Bronchial epithelial cell (primary cell): ENCODE measurements at places on chromosomes 6 and 20. TPM values are rescaled to one million over a fixed set of nuclear protein-coding genes. Genes with fewer than 3 reads are reported as not detected.
A peak's percentile ranks its signal among the peaks of the same experiment; 100 is the strongest.

DNA sequence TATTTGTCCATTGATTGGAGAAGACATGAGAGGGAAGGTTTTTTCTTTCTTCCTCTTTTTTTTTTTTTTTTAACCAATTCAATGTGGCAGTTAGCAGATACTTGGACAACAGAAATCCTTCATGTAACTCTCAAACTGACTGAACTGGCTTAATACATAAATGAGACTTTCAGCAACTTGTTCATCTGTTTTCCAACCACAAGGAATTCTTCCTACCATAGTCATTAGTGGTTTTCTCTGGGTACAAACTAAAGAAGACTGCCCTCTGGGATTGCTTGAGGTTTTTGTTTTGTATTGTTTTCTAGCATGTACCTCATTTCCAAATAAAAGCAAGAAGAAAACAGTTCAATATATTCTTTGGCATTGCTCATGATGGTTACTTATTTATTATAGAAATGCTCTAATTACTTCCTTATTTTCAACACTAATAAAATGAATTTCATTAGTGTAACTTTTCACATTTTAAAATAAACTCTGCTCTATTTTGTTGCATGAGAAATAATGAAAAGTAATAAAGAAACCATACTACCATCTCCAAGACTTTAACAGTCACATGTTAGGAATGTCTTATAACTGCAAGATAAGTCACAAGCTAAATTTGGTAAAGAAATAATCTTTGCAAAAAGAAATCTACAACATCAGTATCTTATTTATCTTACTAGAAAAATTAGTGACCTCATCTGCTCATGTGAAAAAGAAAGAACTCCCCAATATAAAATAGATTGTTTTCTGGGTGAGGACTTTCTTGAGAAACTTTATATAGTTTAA, 52.0 kb downstream of the ME1 start:
- peak; percentile 26 for DNase-seq

GRCh38 chr6:17103715-17104114, 1.9 kb downstream of the STMND1 start:
- no peak for DNase-seq

DNA sequence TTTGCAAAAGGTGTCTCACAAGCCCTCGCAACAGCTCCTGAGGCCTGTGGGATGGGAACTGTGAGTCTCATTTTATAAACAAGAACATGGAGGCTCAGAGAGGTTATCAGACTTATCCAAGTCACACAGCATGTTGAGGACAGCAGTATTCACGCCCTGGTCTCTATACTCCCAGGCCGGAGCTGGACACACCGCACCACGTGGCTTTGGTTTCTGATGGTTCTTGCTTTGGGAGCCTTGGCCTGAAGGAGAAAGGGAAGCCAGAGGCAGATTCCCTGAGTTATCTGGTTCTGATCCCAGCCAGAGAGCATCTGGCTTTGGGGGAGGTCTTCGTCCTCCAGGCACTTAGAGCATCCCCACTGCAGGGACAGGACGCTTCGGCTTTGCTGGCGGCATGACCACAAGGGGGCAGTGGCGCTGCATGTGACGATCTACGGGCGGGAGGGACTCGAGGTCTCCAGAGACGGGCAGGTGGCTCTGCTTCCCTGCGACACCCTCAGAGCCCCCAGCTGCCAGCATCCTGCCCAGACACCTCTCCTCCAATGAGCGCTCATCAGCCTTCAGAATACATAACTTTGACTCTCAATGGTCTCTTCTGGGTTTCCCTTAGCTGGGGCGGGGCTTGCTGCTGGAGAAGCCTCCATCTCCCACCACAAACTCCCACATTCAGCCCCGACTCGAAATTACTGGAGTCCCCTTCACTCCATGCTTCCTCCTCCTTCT, 51.4 kb upstream of the SAYSD1 start:
- DNase-seq, result peak; percentile 31

GRCh38 chr20:45857882-45858216, 435 bp downstream of the ZSWIM3 start:
- DNase-seq, result no peak

- DNase-seq, result no peak
Measured at GRCh38 chr6:129691709-129692108, 18.3 kb downstream of the ARHGAP18 start.

DNA sequence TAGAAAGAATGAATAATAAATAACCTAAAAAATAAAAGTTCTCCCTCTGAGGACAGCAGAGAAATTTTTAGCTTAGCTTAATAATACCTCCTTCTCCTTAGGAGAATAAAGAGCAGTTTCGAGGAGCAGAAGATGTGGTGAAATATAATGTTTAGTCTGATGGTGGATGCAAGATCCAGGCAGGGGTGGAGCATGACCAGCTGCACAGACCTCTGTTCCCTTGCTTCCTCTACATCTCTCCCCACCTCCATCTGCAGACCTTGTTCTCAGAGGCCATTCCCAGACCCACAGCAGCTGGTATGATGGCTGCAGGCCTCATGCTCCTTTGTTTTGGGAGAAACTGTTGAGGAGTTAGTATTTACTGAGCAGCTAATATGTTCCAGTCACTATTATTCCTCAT, 1.5 kb downstream of the BTN3A2 start:
- no peak for DNase-seq

GRCh38 chr6:95286874-95287273, 290.5 kb upstream of the MANEA start:
- DNase-seq, result no peak

- peak; percentile 47 for DNase-seq
Measured at GRCh38 chr20:54200487-54201267, 7.2 kb upstream of the PFDN4 start.

Gene DEFB124
- not detected in 2 replicates for total RNA-seq
